ENCODE measurements at places on chromosomes 5 and 9.
A peak's percentile ranks its signal among the peaks of the same experiment; 100 is the strongest.

DNA sequence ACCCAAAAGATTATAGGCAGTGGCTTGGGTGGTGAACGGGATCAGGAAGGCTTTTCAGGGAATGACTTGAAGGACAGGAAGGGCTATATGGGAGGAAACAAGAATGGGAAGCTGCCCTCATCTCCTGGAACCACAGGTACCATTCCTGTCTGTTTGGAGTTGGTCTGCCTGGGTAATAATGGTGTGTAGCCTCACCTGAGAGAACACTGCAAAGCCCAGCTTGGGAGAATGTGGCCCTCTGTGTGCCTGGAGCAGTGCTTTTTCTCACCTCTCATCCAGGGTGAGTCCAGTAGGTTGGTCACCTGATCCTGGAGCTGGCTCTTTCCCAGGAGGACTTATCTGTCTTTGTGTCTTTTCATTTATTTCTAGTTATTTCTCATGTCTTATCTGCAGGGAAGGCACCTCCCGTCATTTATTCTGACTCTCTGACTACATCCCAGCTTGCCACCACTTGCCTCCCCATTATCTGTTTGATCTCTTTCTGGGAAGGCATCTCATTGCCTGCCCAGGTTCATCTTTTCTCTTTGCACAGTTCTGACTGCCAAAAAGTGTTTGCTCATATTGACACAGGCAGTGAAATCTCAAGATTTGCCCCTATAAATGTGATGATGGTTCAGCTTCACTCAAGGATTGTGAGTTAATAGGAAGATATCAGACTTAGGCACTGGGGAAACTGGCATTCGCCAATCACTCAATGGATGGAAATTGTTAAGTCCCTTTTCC lies 22.5 kb upstream of the OR2S2 start:
- DNase-seq, result no peak

GRCh38 chr5:169229342-169229892 lies 71.5 kb downstream of the SLIT3 start:
- DNase-seq, result no peak

GRCh38 chr5:169029037-169029436 lies 271.9 kb downstream of the SLIT3 start:
- DNase-seq, result no peak

DNA sequence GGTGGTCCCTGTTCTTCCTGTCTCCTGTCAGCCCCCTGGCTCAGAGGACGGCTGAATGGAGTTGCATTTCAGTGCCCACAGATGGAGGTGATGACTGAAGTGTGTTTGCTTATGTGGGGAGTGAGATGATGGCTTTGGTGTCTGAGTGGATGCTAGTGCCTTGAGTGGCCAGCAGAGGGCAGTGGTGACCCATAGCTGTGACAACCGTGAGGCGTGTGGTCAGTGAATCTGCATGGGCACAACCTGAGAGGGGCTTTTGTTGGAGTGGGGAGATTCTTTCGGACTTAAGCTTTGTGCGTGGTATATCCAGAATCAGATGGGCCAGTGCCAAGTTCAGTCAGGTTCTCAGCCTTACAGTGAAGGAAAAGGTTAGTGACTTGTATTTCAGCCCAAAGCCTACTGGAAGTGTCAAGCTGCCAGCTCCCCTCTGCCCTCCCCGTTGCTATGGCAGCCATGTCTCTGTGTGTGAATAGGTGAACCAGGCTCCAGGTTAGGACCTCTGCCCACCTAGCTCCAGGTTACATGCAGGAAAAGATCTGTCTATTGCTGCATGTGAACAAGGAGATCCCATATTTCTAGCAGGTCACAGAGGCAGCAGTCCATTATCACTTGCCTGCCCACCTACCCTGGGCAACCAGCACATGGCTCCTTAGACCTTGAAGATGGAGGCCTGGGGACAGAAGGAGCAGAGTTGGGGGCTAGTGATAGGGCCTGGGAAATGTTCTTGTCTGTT lies 14.7 kb upstream of the CXXC5 start:
- peak; percentile 52 for DNase-seq

DNA sequence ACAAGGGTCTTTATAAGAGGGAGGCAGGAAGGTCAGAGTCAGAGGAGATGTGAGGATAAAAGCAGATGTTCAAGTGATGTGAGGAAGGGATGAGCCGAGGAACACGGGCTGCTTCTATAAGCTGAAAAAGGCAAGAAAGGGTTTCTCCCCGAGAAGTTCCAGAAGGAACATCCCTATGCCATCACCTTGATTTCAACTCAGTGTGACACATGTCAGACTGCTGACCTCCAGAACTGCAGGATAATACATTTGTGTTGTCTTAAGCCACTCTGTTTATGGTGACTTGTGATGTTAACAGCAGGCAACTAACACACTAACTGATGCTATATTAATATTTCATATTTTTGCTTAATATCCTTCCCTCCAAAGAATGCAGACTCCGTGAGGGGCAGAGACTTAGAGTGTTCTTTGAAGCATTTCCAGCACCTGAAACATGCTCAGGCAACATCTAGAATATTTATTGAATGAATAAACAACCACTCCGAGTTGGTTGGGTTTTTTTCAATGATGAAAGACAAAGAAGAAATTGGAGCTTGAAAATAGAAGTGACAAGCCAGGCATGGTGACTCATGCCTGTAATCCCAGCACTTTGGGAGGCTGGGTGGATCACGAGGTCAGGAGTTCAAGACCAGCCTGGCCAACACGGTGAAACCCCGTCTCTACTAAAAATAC lies 77.6 kb upstream of the ADRA1B start:
- DNase-seq, result no peak

GRCh38 chr5:179230061-179230461 lies 115.2 kb downstream of the ADAMTS2 start:
- no peak for DNase-seq

GRCh38 chr5:97998941-97999340 lies 774.5 kb upstream of the RGMB start:
- no peak for DNase-seq

DNA sequence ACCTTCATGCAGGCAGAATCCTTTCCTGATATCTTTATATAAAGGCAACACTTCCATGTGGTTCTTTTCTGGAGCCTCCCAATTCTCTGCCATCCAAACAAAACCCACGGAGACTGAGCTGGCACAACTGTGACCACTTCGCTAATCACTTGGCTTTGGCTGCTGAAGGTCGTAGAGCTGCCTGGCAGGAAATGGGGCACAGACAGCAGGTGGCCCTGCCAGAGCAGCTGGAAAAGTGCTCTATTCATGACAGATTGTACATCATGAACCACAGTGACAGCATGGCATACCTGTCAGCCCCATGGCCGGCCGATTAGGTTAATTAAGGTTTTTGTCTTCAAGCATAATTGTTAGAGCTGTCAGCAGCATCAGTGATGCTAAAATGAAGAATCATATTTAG lies 141.9 kb upstream of the ANKRD55 start:
- DNase-seq, result no peak

GRCh38 chr5:139900546-139901250 lies 105.1 kb downstream of the PSD2 start:
- no peak for DNase-seq

- peak; percentile 33 for DNase-seq
These were observed 17.7 kb downstream of the SRP19 start for GRCh38 chr5:112878760-112879159.

- no peak for DNase-seq
These were observed 4.1 kb downstream of the FBXW11 start for GRCh38 chr5:172002310-172002709.

DNA sequence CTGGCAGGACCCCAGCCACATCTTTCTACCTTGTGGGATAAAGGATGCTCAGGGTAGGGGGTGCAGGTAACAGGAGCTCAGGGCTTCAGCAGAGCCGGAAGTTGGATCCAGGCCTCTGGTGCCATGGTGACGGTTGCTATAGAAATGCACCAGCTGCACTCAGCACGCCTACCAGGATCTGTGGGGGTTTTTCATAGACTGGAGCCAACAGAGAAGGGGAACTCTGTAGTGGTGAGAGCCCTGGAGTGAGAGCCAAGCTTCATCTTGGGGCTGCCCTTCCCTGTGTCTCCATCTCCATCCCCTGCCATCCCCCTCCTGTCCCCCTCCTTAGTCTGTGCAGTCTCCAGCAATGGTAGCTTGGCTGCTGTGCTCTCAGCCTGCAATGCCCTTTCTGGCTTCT lies 27.5 kb upstream of the BOD1 start:
- DNase-seq, result no peak

- DNase-seq, result no peak
These were observed 482 bp downstream of the NFIB start for GRCh38 chr9:14313378-14313940.

GRCh38 chr5:10663489-10664179 lies 97.4 kb downstream of the DAP start:
- DNase-seq, result no peak

DNA sequence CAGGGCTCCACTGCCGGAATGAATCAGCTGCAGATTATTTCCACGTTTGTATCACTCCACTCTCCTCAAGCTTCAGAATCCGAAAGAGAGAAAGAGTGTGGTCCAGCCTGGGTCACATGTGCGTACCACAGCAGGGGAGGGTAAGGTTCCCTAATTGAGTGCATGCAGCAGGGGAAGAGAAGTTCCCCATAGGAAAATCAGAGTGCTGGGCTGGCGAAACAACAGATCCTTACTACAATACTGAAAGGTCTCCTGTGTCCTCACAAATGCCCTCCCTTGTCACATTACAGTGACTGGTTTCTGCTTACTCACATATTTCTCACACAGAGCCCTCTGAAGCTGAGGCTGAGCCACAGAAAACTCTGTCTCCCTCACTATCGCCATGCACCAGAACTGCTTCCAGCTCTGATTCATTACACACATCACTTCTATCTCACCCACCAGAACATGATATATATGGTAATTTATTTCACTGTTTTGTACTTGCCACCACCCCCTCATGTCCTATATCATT lies 532.2 kb upstream of the TUSC1 start:
- no peak for DNase-seq

- DNase-seq, result no peak
These were observed 13.2 kb downstream of the MACIR start for GRCh38 chr5:103271570-103272289.

DNA sequence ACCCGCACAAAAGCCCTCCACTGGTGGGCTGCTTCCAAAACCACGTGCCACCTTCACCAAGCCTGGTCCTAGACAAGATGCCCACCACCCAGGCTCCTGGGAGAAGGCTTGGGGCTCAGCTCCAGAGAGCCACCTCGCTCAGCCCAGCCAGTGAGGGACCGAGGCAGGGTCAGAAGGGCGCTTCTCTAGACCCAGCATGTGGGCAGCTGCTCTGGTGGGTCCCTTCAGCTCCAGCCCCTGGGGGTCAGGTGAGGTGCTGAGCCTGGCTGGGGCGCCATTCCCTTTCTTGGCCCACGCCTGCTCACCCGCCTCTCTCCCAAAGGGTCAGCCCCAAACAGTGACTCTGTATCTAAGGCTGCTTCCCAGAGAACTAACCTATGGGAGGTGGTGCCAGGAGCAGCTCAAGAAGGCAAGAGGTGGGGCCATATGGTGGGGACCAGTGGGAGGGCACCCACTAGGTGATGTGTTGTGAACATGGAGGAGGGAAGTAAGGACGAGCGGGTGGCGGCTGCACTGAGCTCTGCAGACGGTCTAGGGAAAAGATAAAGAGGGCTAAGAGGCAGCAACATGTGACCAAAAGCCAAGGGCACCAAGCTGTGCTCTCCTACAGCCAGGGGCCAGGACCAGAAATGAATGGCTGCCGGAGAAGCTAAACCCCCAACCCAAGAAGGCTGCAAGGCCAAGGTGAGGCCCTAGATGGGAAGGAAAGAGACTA lies 79.3 kb downstream of the CAMSAP1 start:
- DNase-seq, result no peak

- no peak for DNase-seq
These were observed 39.1 kb upstream of the GRHPR start for GRCh38 chr9:37383393-37383792.

- no peak for DNase-seq
These were observed 89.7 kb upstream of the ADRA1B start for GRCh38 chr5:159826351-159827214.
